T-cell (primary cell): ENCODE measurements at places on chromosomes 3 and 15.

GRCh38 chr15:89128320-89129122 is 40.3 kb downstream of the ABHD2 start:
- no peak for DNase-seq

DNA sequence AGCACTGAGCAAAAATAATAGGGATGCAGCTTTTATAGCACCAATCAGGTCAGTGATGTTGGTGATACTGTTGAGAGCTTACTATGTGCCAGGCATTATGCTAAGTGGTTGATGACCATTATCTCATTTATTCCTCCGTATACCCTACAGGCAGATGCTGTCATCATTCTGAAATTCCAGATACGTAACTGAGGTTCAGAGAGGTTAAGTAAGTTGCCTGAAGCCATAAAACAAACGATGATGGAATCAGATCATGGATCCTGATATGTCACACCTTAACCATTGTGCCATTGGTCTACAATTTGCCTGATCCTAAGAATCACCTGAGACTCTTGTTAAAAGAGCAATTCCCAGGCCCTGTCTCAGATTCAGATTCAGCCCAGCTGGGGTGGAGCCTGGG is 49.5 kb downstream of the ST6GAL1 start:
- no peak for DNase-seq

GRCh38 chr3:194671511-194671899 is 486 bp downstream of the LSG1 start:
- no peak for DNase-seq

GRCh38 chr3:16119887-16120286 is 54.6 kb upstream of the GALNT15 start:
- DNase-seq: no peak

- no peak for DNase-seq
Measured at GRCh38 chr15:75022783-75023180, 608 bp upstream of the PPCDC start.

GRCh38 chr3:108085810-108086350 is 5.0 kb downstream of the CD47 start:
- DNase-seq: no peak

DNA sequence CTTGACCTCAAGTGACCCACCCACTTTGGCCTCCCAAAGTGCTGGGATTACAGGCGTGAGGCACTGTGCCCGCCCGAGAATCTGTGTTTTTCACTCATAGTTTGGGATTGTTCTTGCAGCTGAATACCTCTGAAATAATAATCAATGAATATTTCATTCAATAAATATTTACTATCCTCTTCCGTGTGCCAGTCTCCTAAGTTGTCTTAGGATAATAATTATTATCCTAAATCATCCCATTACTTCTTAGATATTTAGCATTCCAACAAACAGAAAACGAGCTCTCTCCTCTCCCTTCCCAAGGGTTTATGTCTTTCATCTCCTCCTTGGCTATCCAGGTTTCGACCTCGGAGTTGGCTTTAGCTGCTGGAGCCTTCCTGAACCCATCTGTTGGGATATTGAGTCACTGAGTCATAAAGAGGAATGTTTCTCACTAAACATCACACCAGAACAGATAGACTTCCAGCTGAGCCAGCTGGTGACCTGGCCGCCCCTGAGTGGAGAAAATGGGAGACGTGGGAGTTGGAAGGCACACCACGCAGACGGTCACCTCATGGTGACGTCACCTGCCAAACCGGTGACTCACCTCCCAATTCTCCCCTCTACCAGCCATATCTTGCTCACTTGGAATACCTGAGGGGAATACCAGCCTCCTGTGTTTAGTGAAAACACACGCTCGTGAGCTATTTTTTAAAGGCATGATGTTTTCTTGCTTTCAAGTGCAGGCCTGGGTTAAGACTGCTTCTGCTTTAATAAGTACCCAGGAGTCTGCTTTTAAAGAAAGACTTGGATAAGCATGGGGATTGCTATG is 43.9 kb downstream of the BHLHE40 start:
- no peak for DNase-seq

- no peak for DNase-seq
Measured at GRCh38 chr3:98967758-98968157, 66.3 kb upstream of the DCBLD2 start.

- no peak for DNase-seq
Measured at GRCh38 chr3:11995120-11995519, 9.1 kb upstream of the SYN2 start.

DNA sequence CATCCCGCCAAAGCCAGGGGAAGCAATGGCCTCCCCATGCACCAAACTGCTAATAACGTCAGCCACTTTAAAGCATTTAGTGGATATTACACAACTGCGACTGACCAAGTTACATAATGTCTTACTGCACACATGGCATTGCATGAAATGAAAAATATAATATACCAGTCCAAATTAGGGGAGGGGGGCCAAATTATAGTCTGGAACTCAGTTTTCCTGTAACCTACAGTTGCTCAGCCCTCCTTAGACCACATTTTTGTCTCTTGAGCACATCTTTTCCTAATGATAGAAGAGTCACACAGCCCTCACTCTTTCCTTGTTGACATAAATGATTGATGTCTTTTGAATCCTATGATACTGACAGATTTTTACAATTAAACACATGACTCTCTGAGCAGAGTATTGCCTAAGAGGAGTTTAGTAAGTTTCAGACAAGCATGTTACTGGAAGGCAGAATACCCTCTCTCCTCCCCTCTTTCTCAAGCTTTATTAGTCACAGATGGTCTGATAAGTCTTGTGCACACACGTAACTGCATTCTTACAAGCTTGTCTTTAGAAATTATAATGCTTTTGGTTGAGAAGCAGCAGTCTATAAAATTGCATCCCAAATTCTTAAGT is 1.1 kb upstream of the PLD1 start:
- no peak for DNase-seq

- no peak for DNase-seq
Measured at GRCh38 chr3:134839422-134839821, 44.4 kb downstream of the EPHB1 start.

DNA sequence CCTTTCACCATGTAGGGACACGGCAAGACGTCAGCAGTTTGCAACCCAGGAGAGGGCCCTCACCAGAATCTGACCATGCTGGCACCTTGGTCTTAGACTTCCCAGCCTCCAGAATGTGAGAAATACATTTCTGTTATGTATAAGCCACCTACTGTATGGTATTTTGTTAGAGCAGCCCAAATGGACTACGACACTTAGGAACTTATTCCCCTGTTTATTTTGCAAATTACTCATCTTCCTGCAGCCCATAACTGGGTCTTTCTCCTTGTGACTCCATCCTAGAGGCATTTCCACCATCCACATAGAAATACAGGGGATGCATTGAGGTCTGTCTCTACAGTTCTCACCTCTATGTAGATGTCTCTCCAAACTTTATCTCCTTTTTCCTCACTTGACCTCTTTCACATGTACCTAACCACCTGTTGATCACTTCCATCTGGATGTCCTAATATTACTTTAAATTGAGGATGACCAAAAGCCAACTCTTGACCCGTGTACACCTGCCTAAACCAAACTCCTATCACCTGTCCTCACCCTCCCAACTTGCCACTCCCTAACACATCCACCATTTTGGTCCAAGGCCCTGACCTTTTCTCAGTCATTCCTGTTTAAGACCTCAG is 406.0 kb upstream of the WNT5A start:
- no peak for DNase-seq

GRCh38 chr3:66376568-66376967 is 124.3 kb downstream of the LRIG1 start:
- DNase-seq: no peak

- DNase-seq: no peak
Measured at GRCh38 chr15:40439461-40439959, 1.2 kb upstream of the BAHD1 start.

DNA sequence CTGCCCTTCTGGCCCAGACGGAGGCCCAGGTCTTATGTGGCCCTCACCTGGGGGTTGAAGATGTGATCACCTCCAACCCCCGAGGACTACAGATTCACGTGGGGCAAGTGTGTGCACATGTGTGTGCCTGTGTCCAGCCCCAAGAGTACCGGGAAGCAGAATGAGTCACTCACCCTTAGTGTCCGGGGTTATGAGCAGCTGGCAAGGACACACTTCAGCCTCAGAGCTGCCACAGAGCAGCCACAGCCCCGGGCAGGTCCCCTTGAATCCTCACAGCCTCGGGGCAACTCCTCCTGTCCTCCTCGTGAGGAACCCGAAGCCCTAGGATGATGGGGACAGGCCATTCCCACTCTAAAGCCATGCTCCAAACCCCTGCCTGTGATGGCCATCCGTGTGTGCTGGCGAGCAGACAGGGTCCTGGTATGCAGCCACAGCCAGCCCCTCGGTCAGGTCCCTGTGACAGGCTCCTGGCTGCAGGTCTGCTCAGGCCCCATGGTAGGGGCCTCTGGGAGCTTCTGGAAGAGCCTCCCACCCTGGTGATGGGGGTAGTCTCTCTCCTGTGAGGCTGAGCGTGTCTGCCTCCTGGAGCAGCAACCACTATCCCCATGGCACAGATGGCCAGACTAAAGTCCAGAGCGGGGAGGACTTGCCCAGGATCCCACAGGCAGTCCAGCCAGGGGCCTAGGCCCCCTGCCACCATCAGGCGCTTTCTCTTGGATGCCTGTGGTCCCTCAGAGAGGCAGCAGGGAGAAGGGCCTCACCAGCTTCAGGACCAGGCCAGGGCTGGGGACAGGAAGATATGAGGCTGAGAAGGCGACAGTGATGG is 852 bp downstream of the STAB1 start:
- no peak for DNase-seq

DNA sequence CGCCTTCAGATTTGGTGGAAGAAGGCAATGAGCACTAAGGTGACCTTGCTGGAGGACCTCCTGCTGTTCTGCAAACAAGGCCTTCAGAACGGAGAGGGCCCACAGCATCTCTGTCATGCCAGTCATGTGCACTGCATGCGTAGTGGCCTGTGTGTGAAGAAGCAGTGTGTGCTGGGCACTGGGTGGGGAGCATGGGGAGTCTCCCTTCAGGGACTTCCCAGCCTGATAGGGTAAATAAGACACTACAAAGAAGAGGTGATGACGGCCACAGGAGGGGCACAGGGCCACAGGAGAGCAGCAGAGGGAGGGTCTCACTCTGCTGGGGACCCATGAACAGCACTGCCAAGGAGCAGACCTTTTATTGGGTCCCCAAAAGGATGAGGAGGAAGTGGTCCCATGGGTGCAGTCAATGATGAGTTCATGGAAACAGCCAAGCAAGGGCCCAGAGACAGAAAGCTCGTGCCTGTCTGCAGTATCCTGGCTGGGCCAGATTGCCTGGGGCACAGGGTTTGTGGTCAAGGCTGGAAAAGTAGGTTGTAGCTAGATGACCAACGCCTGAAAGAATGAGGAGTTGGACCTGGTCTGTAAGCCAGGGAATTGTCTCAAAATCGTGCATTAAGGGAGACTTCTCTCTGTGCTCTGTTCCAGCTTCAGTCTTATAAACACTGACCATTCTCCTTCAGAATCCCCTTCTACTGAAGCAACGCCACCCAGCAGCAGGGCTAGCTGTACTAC is 67.8 kb upstream of the SEC61A1 start:
- DNase-seq: no peak
